Stimulated activated CD8-positive, alpha-beta memory T cell treated with anti-CD3 and anti-CD28 coated beads, Interleukin-4, amount 100 ng/mL, for 24 hours (primary cell): ENCODE measurements at places on chromosomes 3 and 15.

DNA sequence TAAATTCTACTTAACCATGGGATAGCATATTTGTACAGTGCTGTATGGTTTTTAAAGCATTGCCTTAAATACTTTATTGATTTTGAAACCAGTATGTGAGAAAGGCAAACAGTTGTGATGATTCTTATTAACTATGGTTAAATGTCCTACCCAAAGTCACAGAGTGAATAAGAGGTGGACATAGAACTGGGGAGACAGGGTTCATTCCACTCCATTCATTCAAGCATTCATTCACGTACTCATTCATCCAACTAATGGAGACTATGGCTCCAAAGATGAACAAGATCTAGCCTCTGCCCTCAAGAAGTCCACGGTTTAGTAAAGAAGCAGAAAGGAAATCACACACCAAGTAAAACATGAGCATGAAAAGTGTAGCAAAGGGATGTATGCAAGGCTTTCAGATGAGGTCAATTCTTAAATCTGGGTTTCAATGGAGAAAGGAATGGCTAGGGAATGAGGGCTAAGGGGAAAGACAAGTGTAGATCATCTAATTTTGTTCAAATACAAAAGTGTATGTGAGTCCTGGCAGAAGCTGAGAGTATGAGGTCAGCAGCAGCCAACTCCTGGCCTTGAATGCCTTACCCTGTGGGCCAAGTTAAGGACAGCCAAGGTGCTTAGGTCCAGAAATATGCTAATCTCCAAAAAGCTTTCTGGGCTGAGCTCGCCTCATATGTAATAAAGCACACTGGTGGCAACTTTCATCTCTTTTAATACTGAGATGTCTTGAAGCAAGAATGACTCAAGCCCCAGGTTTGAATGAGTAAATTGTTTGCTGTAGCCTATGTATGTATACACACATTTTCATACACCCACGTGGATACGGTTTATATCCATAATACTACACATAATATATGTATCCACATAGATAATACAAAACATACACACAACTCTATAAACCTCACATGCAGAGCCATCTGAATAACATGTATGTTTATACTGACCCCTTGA lies 4.3 kb downstream of the TNIK start:
- DNase-seq: no peak

GRCh38 chr15:89085289-89085926 lies 2.8 kb upstream of the ABHD2 start:
- no peak for DNase-seq

DNA sequence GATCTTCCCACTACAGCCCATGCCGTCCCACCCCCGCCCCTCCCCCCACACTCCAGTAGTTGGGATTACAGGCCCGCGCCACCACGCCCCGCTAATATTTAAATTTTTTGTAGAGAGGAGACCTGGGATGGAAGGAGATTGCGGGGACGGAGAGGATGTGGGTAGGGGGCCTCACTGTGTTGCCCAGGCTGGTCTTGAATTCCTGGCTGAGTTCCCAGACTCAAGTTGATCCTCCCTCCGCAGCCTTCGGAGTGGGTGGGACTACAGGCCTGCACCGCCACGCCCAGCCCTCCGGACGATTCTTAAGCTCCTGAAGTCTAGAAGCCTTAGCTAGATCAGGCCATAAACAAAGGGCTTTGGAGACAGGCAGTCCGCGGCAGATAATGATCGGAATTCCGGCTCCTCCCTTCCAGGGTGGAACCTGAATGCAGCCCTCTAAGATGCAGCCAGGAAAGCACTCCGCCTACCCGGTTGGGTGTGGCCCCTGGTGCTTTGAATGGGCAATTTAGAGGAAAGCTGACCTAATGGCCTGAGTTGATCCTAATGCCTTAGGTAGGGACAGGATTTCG lies at the start of gene DPPA2:
TSS of gene DPPA2 (minus strand) at position 356 of the 569 bp plus-strand sequence. CDS start 1,975 bp downstream, outside the sequence.
- DNase-seq: no peak

- no peak for DNase-seq
Observed at GRCh38 chr3:1007866-1008265, 85.0 kb upstream of the CNTN6 start.

GRCh38 chr3:81980596-81981494 lies 219.4 kb upstream of the GBE1 start:
- DNase-seq: no peak

DNA sequence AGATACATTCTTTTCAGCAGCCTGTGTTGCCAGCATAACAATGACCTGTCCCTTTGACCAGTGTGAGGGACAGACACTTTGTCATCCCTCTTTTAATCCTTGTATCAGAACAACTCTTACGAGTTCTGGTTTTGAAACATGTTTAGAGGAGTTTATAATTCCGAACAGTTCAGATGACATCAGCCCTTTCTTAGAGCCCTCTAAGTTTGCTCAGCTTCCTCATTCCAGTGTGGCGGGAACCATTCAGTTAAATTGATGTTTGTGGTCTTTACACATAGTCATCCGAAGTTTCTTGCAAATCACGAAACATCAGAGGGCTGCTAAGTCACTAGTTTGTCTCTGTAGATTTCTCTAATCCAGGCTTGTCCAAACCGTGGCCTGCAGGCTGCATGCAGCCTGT lies 102.5 kb downstream of the AKAP13 start:
- DNase-seq: no peak

DNA sequence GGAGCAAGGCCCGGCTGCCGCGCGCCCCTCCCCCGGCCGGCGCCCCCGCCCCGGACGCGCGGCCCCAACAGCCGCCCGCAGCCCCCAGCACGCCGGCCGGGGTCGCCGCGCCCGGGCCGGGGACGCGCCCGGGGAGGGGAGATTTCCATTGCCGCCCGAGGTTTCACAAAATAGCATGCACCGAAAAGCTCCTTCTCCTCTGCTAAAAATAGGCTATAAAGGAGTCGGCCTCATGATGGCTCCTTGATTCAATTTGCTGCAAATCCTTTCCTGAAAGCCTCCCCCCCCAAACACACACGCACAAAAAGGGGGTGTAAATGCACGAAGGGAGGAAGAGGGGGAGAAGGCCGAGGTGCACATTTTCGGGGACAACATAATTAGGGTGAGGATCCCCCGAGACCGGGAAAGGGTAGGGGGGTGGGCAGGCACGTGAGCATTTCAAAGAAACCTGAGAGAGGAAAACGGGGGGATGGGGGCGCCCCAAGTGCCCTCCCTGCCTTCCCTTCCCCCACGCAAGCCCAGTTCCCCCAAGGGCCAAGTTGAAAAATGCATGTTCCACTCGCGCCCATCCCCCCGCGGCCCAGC lies 734 bp downstream of the TBL1XR1 start:
- no peak for DNase-seq

- DNase-seq: no peak
Observed at GRCh38 chr3:51975852-51976549, 1.1 kb downstream of the ABHD14A start.

GRCh38 chr3:132569153-132569552 lies 27.9 kb upstream of the ACKR4 start:
- no peak for DNase-seq

GRCh38 chr3:120064641-120065040 lies 29.6 kb downstream of the GSK3B start:
- no peak for DNase-seq

DNA sequence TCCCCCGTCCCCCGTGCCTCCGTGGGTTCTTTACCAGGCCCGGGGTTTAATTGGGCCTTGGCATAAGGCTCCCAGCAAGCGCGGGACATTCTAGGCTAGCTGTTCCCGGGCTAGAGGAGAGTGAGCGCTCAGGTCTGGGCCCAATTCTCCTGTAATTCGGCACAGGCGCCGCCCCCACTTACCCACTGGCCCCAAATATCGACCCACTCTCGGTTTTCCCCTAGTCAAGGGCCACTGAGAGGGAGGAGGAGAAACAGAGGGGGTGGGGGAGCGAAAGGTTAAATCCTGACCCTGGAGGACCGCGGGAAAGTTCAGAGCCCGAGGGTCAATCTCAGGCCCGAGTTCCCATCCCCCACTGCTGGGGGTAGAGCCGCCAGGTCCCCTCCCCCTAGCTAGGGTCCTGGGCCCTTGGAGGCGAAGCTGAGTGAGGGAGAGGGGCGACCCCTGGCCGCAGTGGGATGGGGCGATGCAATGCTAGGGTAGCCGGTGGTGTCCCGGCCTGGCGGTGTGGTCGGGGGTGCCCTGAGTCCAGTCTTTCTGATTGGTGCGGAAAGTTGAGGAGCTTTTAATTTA lies 8.5 kb upstream of the ONECUT1 start:
- DNase-seq: no peak

- no peak for DNase-seq
Observed at GRCh38 chr3:69294014-69294766, 91.7 kb downstream of the FRMD4B start.

DNA sequence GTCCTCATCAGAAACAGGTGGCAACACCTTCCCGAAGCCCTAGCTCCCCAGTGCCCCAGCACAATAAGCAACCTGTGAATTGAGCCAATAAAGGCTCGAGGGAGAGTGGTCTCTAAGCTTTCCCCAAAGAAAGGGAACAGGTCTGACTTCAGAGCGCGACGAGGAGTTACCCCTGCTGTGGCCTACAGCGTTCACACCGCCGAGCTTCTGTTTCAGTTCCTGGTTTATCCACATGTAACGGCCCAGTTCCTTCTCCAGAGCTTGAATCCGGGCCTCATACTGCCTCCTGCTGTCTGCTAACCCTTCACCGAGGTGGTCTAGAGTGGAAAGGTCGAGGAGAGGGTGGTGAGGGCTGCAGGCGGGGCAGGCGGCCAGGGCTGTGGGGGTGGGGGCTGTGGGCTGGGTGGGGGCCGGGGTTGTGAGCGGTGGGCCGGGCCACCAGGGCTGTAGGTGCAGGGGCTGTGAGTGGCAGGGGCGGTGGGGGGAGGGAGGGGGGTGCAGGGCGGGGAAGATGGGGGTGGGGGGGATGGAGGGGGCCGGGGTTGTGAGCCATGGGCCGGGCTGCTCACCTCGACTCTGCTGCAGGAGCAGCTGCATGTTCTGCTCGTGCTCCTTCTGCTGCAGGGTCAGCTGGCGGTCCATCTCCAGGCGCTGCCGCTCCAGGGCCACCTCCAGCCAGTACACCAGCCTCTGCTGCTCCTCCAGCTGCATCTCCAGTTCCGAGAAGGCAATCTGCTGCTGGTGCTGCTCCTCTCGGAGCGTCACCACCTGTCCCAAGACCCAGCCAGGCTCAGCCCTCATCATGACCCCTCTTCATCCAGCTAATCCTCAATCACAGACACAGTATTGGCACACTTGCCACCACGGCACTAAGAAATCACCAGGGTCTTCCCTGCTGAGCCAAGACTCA lies 26.2 kb downstream of the KIF7 start:
- no peak for DNase-seq

DNA sequence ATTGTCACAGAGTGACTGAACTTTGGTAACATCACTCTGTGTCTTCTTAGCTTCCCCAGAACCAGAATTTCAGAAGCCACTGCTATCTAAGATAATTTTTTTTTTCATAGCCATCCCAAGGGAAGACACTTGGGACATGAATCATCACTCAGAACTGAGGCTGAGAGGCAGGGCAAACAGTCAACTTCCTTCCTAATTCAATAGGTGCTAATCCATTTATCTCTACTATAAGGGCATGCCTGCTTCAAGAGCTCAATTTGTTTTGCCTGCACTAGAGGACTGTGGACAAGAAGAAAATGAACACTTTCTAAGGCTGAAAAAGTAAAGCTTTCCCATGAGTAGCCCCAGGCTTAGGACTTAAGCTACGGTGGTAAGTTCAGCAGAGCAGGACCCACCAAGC lies 56.7 kb upstream of the MYRIP start:
- DNase-seq: no peak

DNA sequence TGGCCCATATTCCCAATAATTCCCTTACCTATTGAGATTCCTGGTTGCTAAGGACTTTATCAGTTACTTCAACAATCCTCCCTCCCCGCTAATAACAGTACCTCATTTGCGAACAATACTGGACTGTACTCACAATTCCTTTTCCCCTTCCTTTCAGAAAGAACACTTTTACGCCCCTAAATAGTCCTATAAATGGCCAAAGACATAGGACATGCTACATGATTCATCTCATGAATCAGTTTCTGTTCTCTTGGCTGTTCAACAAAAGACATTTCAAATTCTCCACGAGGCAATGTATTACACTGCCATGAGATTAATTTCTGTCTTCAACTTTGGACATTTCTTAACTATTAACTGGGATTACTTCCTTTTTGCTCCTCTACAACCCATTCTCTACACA lies 264.4 kb downstream of the TIGIT start:
- no peak for DNase-seq

DNA sequence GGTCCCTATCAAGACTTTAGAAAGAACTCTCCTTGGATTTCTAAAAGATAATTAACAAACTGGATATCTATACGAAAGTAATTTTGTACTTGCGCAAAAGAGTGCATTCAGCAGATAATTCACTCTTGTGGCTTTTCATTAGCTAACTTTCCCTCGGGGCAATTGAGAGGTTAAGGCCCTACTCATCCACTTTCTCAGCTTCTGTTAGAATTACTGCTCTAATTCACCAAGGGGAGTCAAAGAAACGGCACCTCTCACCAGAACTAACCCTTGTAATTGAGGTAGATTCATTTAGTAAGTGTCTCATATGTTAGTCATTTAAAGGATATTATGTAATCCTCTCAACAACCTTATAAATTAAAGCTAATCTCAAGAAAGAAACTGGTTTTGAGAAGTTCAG lies 22.5 kb upstream of the MB21D2 start:
- DNase-seq: no peak

- DNase-seq: peak; percentile 57
Observed at GRCh38 chr3:69085833-69086722, 1.3 kb downstream of the ARL6IP5 start.

- no peak for DNase-seq
Observed at GRCh38 chr3:195544634-195545033, 1.5 kb upstream of the PPP1R2 start.

DNA sequence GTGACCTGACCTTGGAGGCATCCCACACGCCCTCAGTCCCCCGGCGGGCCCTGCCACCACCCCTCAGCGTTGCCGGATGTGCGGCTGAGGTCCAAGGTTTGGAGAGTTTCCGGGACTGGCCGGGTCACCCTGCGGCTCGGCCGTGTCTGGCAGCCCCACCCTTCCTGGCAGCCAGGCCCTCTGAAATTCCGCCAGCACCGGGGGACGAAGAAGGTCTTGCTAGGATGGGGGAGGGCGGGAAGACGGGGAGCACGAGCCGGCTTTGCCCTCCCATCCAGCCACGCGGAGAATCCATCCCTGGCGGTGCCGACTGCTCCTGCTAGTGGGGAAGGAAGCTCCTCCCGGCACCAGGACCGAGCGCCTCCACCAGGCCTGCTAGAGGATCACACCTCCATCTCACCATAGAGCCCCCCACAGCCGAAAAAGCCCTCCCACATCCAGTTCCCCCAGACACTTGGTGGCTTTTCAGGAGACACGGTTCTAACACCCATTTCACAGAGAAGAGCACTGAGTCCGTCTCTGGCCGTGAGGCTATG lies 81.5 kb downstream of the CPN2 start:
- no peak for DNase-seq

DNA sequence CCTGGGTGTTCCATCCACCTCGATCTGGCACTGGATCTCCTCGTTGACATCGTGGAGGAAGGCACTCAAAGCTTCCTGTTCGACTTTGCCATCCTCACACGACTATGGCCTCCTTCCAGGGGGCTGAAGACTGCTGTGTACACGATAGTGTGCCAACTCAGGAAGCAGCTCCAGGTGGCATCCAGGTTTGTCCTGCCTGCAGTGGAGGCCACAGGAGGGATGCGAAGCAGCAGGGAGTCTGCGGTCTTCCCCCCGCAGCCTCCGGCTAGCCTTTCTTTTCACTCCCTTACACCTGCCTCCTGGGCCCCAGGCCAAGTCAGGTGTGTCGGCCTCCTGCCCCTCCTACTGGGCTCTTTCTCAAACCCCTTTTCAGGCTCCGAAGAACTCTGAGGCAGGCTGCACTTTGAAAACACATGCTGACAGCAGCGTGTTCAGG lies 32.2 kb downstream of the SYNM start:
- DNase-seq: no peak

- no peak for DNase-seq
Observed at GRCh38 chr3:36058404-36059030, 321.8 kb upstream of the STAC start.
